HAP-1 (cell line): ENCODE measurements at places on chromosomes 16 and 17.

DNA sequence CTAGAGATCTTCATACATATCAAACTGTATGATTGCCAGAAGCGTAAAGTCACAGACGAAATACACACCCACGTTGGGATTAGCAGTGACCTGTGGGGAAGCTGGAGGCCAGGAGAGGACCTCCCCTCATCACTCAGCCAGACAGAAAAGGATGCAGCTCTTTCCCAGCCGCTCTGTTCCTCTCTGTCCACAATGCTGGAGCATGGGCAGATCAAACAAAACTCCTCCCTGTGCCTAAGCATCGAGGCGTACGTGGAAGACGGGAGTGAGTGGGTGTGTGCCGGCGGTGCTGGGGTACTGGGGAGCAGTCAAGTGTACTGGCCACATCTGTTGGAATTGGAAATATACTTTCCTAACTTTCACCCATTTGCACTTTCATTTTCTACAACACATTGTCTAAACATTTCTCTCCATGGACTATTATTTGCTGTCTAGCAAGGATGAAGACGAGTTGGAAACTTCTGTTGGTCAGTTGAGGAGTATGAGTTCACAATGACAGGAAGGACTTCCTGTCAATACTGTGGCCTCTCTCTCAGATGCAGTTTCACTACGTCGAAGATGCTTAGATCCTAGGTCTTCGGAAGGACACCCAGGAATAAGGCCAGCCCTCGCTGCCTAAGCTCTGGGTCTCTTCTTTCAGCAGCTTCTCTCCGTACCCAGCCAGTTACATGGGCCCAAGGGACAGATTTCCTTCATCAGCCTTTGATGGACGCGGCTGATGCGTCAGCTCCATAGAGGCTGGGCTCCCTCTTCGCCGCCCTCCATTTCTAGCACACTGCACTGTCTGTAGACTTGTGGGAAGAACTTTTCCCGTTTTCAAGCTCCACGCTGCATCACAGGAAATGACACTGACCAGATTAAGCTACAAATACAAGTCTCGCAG, 30.6 kb upstream of the ENDOV start:
- no peak for DNase-seq

DNA sequence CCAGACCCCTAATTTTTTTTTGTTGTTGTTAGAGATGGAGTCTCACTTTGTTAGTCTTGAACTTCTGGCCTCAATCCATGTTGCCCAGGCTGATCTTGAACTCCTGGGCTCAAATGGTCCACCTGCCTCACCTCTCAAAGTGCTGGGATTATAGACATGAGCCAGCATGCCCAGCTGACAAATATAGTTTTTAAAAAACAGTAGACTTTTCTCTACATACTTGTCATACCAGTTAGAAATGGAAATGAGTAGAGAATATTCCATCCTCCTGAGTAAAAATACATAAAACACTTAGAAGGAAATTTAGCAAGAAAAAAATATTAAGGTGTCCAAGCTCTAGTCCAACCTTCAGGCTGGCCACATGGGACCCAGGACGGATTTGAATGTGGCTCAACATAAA, 21.4 kb downstream of the C16orf78 start:
- no peak for DNase-seq

GRCh38 chr16:75258807-75259141, 7.3 kb upstream of the BCAR1 start:
- DNase-seq = no peak

- DNase-seq = no peak
These were observed 145.3 kb upstream of the CDH13 start for GRCh38 chr16:82481455-82481854.

GRCh38 chr17:17096438-17097178, 54.4 kb downstream of the MPRIP start:
- no peak for DNase-seq

DNA sequence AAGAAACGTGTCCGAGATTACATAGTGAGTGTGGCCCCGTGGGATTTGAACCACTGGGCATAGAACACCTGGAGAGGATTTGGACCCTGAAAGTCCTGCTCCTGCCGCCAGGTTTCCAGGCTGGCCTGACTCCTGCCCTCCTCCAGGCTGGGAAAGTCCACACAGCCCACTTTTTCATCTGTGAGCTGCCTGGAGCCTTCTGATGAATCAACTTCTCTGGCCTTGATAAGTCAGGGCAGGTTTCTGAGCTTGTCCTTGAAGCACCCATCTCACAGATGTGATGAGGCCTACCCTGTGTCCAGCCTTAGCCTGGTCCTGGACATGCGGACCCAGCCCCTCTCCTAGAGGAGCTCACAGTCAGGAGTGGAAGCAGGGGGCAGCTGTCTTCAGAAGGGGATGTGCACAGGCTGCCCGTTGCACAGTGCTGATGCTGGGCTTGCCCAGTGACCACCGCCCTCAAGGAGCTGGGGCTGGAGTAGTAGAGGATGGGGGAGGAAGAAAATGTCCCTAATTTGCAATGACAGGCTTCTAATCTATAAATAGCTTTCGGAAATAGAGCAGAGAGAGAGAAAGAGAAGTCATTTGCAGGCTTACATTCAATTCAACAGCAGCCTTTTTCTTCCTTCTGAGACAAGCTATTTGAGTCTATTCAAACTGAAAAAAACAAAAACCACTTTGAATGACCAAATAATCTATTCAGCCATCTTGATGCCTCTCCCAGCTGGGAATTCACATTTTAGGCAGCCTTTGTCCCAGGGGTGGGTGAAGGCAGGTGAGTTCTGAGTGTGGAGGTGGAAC, 73.5 kb upstream of the DNAJA2 start:
- DNase-seq = no peak

GRCh38 chr16:80585764-80586163, 45.0 kb downstream of the DYNLRB2 start:
- no peak for DNase-seq

GRCh38 chr16:48321317-48322036, 63.7 kb downstream of the SIAH1 start:
- no peak for DNase-seq

- DNase-seq = peak; percentile 32
These were observed 448 bp downstream of the STAT5B start for GRCh38 chr17:42275527-42276358.

DNA sequence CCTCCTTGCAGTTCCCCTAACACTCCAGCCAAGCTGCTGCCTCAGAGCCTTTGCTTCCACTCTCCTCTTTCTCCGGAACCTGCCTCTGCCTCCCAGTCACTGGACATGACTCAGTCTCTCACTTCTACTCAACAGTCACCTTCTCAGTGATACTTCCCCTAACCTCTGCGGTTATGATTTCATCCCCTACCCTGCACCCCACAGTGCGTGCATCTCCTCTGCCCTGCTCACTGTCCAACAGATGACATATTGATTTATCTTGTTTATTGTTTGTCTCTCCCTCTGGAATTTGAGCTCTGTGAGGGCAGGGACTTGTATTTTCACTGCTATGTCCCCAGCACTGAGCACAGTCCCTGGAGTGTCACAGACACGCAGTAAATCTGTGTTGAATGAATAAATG, 100.7 kb downstream of the CYLD start:
- no peak for DNase-seq

DNA sequence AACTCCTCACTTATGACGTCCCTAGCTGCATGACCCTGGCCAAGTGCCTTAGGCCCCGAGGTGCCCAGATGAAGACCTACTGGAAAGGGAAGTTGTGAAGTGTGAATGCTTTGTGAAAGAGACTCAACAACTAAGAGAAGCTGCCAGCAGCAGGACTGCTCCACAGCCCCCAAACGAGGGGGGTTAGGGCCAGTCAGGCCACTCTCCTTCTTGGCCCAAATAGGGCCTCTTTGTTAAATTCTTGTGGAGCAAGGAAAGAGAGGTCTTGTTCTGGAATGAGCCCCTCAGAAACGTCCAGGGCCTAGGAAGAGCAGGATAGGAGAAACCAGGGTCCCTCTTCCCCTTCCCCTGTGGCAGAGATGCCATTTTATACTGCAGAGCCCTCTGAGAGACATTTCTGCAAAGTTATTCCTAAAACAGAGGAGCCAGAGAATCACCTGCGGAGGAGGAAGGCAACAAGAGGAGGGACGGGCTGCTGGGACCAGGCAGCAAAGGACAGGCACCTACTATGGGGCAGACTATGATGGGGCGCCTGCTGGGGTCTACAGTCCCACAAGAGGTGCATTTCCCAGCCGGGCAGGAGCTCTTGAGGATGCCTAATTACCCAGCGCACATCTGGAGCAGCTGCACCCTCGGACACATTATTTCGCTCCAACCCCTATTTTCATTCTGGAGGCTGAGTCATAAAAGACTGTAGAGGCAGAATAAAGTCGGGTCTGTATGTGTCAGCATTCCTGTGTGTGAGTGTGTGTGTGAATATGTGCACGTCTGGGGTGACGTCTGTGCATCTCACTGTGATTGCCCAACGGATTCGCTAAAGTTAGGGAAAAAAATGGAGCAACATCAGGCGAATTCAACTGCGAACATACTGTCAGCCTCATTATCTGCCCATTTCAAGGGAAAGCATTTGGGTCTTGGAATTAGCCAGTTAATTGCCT, 11.4 kb upstream of the HOXB9 start:
- DNase-seq = no peak

DNA sequence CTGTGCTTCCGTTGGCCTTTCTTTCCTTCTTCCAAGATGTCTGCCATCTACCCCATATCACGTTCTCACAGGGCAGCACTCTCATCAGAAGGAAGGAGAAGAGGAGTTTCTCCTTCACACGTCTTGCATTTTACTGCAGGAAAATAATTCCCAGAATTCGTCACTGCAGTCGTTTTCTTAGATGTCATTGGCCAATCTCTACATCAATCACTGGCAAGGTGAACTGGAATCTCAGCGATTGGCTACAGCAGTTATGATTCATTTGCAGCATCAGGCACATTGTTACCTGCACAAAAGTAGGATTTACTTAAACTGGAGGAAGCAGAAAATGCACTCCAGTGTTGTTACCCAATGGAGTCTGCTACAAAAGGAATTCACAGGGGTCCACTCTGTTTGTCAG, 277.2 kb upstream of the RBFOX1 start:
- no peak for DNase-seq

DNA sequence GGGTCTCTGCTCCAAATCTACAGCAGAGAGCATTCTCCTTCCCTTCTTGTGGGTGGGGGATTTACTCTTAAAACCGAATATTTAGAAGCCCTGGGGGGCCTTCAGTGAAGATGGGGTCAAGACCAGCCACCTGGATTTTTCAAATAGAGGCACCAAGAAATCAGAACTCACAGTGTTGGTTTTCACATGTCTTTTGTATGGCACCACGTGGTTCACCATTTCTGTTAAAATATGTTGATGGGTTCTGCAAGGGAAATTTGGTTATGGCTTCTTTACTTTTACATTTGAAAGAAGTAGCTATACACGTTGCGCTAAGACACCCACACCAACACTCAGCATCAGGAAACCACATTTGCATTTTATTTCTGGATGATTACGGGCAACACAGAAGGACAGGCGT, 17.7 kb downstream of the MAF start:
- no peak for DNase-seq

DNA sequence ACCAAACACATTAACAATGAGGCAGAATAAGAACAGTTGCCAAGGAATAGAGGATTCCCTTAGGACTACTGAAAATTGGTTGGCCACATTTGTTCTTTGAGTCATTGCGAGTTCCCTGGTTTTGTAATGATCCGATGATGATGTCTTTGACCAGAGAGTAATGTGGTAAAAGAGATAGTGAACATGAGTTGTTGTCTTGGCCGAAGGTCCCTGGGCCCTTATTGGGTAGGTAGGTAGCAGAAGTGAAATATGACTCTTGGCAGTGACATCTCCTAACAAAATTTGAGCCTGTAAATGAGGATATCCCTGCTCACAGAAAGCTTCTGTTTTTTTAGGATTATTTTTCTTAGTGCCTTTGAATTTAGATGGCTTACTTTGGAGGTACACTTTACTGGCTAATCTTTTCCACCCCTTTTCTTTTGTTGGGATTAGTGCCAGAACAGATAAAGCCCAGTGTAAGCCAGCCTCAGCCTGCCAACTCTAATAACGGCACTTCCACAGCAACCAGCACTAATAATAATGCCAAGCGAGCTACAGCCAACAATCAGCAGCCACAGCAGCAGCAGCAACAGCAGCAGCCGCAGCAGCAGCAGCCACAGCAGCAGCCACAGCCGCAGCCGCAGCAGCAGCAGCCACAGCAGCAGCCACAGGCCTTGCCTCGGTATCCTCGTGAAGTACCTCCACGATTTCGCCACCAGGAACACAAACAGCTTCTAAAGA, 47.2 kb downstream of the TNRC6A start:
- no peak for DNase-seq

DNA sequence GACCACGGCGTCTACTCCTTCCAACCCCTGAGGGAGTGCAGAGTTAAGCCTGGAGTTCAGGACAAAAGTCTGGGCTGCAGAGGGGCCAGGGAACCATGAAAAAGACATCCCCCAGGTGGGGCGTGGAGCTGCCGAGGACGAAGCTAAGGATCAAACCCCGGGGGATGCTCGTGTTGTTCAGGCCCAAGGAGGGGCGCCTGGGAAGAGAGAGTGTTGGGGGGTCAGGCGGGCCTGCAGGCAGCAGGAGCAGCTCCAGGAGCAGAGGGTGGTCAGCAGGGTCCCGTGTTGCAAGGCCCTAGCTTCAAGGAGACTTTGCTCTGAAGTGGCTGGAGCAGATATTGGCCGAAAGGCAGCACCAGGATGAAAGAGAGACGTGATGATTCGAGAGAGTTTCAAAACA, 26.7 kb downstream of the NECAB2 start:
- no peak for DNase-seq

DNA sequence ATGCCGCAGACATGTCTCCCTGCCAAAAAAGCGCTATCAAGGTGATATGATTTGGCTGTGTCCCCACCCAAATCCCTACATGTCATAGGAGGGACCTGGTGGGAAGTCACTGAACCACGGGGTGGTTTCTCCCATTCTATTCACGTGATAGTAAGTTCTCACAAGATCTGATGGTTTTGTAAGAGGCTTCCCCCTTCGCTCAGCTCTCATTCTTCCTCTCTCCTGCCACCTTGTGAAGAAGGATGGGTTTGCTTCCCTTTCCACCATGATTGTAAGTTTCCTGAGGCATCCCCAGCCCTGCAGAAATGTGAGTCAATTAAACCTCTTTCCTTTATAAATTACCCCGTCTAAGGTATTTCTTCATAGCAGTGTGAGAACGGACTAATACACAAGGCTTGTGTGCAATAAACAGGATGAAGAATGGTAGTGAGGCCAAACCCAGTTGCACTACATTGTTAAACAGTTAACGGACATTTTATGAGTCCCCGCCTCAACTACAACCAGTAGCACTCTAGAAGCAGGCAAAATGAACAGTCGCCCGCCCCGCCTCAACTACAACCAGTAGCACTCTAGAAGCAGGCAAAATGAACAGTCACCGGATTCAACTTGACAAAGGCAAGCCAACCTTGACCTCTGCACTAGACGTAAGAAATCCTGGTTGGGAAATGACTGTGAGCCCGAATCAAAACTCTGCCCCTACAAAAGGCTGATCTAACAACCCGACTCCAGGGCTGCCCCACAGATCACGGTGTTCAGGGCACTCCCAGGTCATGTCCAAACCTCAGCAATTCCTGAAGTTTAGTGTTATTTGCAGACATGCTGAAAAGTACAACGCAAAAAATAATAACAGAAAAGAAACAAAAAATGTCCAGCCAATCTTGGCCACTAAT, 26.3 kb downstream of the VPS53 start:
- DNase-seq = no peak

GRCh38 chr16:69566240-69566980, 644 bp downstream of the NFAT5 start:
- DNase-seq = peak; percentile 66

- DNase-seq = no peak
These were observed 10.1 kb downstream of the KIAA0753 start for GRCh38 chr17:6630390-6630789.
